ENCODE measurements at places on chromosomes 2 and 18.

DNA sequence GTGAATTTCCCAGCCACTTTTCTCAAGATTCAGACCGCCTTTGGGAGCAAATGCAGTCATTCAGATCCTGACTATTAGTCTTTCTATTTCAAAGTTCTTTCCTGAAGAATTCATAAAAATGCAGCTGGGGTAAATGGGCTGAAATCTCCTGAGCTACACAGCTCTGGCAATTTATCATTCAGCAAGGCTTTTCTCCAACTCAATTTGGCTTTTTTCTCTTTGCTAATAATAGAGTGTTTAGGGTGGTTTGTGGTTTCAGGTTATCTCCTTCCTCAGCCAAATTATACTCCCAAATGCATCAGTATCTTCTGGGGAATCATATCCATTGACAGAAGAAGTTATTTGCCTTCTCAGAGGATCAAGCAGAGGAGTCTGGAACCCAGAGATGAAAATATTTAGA, 282.4 kb upstream of the SLC14A2 start:
- no peak for DNase-seq

DNA sequence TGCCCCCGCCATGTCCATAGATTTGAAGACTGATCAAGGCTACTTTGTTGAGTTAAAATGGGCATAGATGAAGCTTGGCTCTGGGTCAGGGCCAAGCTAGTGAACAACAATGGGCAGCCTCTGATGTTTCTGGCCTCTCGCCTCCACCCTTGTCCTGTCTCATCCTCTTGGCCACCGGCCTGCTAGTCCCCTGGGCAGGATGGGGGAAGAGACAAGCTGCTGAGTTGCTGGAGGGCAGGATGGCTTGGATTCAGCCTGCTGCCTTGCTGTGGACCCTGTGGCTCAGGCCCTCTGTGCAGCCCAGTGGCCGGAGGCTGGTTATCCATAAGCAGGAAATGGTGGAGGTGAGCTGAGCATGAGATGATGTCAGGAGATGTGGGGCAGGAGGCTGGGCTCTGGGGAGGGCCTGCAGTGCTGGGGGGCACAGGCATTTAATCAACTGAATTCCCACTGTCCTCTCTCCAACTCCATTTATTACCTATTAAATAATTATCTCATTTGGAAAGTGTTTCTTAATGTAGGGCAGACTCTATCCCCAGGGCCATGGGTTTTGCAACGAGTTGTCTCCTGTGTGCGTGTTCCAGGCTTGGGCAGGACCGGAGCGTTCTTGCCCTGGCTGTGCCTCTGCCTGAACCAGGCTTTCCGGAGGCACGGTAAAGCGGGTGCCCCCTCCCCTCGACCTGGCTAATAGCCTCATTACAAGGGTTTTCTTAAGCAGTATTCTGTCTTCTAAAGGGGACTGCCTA, 122.9 kb downstream of the GLI2 start:
- DNase-seq, result peak; percentile 59

GRCh38 chr2:74880054-74880728, 46.3 kb downstream of the HK2 start:
- DNase-seq, result no peak

DNA sequence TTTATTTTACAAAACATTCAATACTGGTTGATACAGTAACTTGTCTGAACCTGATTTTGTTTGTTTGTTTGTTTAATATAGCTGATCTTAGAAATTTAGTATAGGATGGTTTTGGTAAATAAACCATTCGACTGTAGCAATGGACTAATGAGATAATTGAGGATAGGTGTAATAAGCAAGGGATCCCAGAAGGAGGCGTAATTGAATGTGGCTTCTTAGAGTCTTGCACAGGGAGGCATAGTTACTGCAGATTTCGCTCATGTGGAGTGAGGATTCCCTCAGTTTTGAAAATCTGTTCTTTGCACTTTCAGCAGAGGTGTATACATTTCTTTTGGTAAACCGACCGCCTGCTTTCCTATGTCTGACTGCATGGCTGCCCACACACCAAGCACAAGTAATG, 709.6 kb downstream of the SOCS6 start:
- DNase-seq, result peak; percentile 10

GRCh38 chr2:102841107-102841840, 79.4 kb downstream of the TMEM182 start:
- DNase-seq, result peak; percentile 55

- peak; percentile 72 for DNase-seq
Measured at GRCh38 chr2:137969418-137969765, 5.1 kb downstream of the HNMT start.

DNA sequence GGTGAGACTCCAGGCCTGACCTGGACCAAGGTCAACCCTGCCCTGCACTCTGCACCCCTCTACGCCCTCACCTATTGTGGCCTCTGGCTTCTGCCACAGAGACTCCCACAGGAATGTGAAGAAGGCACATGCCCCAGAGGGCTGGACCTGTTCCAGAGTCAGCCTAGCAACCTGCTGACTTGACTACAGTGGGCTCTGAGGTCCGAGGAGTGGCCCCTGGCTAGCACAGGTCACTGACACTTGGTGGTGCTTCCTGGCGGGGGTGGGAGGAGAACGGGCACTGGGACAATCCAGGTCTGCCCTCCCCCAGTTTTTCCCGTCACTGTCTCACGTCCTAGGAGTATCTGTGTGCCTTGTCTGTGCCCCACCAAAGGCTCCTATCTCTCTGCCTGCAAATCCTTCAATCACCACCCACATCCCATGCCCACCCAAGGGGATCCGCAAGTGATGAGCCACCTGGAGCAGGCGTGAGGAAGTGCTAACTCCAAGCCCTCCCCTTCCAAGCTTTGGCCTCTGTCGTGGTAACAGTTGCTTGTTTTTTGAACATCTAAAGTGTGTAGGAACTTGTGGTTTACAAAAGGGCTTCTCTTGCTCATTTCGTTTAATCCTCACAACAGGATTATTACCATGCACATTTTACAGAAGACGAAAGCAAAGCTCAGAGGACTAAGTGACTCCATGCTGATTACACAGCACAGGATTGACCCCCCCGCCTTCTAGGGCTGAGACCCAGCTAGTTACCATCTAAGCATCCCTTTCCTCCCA, 86.2 kb downstream of the MCFD2 start:
- DNase-seq, result peak; percentile 60

GRCh38 chr18:63476668-63477067, at the start of gene SERPINB5:
TSS of gene SERPINB5 (plus strand) at chr18:63476958. CDS start at chr18:63484429, 7,471 bp downstream.
- DNase-seq, result no peak

DNA sequence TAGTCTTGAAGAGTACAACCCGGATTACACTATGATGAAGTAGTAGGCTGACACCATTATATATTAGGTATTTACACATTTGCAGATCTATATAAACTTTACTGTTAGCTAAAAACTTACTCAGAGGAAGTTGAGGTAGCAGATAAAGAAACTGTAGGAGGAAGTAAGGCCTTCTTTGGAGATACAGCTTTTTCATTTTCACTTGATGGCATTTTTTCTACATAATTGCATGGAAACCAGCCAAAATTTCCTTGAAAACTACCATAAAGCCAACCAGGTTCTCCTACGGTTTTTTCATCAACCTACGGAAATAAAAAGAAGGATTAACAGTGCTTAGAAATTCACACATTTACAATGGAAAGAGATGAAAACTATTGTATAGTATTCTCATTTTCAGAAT, 86.6 kb downstream of the FAM228A start:
- DNase-seq, result no peak

- DNase-seq, result peak; percentile 23
Measured at GRCh38 chr2:169693360-169693759, 845 bp downstream of the CFAP210 start.

- no peak for DNase-seq
Measured at GRCh38 chr2:218369330-218369729, 12.7 kb downstream of the CATIP start.

DNA sequence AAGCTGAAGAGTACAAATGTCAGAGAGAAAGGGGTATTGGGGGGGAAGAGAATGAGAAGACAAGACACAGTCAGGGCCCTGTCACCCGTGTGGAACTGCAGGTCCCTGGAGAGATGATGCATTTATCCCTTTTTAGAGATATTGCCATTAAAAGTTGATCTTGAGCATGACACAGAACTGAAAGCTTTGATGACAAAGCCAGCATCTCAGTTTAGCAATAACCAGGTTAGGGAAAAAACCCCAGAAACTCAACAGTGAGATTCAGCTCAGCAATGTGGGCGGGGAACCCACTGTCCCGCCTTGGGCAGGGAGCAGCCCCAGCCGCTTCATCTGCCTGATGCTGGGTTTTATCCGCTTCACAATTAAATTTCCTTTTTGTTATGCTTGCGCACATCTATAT, 181.1 kb downstream of the NEDD4L start:
- DNase-seq, result no peak

DNA sequence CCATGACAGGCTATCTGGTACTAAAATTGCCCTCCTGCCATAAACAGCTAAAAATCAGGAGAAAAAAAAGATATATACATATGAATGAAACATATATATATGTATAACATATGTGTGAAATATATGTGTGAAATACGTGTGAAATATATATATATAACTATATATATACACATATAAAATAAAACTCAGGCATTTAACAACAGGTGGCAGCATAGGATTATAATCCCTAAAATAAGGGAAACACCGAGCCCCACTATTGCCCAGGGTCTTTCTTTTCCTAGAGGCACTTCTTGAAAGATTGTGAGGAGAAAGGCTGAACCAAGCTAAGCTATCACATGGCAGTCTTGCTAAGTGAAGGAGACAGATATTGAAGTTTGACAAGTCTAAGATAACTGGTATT, 65.9 kb upstream of the CYTIP start:
- no peak for DNase-seq

GRCh38 chr18:63365876-63366212, 1.2 kb downstream of the KDSR start:
- DNase-seq, result peak; percentile 10

DNA sequence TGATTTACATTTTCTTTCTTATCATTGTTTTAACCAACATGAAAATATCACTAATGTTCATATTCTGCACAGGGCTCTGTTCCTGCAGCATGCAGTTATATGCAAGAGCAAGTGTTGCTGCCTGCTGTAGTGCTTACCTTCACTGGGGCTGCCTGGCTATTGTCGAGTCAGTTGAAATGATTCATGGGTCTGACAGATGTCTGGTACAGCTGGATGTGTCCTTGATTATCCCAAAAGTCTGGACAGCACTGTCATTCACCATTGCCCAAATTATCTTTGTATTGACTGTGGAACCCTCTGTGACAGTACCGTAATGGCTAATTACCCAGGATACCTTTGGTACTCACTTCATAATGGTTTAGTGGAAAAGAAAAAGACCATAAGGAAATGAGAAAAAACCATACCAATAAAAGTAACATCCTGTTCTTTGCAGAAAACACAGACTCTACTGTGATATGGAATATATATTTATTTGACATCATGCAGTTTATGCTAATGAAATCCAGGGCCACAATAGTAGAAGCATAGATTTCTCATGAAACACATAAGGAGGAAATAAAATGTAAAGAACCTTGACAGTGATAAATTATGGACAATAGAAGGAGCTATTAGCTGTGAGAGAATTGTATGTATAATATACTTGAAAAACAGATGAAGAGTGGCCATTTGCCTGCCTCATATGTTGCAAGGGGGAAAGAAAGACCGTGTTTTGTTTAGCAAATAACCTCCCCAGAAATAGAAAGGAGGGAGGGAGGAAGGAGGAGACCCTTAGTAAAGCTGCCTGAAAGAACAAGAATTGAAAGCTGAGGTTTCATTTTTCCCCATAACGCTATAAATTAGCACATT, 249.8 kb upstream of the ATP5MC3 start:
- DNase-seq, result no peak

- no peak for DNase-seq
Measured at GRCh38 chr2:28225473-28226080, 167.1 kb upstream of the FOSL2 start.

DNA sequence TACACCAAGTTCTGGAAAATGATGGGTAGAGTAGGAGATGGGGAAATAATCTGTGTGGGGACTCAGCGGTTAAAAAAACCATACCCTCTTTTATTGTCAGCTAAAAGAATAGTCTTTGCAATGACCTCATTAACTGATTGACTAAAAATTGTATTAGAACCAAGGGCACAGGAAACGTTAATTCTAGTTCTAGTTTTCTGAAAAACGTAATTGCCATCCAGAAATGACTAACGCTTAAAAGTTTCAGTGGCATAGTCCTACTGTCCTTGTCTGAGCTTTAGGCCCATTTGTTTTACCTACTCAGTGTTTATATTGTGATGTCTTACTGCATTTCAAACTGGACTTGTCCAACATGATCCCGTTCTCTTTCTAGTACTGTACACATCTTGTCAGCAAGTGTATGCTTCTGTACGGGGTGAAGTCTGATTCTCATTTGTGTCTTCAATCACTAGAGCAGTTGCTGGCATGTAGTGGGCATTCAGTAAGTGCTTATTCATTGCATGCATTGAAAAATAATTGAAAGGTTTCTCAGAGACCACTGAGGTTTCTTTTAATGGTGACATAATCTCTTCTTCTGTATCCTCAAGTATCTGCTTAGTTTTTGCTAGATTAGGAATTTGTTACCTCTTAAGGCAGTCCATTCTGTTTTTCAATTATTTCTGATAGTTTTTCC, 81.5 kb downstream of the ZNF407 start:
- no peak for DNase-seq

DNA sequence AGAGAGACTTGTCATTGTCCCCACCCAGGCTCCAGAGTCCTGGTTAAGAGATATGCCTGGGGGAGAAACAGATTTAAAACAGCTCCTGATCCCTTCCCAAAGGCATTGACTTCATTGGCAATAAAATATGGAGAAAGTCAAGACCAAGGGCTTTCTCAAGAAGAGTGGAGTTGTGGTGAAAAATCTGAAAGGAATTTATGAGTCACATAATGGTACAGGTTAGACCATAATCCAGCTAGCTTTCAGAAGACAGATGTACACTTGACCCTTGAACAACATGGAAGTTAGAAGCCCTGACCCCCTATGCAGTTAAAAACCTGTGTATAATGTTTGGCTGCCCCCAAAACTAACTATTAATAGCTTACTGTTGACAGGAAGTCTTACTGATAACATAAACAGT, 599.1 kb upstream of the SOX11 start:
- DNase-seq, result no peak

DNA sequence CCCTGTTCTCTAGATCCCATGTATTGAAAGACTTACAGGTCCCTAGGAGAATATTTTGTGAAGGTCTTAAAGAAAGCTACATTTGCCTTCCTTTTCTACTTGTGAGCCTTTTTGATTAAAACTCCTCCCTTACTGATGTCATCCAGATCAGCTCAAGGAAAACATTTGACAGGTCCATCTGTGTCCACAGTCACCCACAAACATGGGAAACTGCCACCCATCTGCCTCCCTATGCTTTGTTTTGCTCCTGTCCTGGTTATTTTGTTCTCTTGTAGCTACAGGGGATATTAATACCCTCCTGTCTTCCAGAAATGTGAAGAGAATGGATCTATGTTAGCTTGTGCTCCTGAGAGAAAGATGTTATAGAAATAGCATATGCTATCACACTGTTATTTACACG, 203.6 kb upstream of the GALNT5 start:
- DNase-seq, result no peak
